ENCODE measurements at places on chromosomes 2 and 18. TPM values are rescaled to one million over a fixed set of nuclear protein-coding genes. Genes with fewer than 3 reads are reported as not detected.

HOXD13 gene
- total RNA-seq: not detected

- DNase-seq: no peak
Measured at GRCh38 chr2:40725040-40725439, 273.1 kb upstream of the SLC8A1 start.

DNA sequence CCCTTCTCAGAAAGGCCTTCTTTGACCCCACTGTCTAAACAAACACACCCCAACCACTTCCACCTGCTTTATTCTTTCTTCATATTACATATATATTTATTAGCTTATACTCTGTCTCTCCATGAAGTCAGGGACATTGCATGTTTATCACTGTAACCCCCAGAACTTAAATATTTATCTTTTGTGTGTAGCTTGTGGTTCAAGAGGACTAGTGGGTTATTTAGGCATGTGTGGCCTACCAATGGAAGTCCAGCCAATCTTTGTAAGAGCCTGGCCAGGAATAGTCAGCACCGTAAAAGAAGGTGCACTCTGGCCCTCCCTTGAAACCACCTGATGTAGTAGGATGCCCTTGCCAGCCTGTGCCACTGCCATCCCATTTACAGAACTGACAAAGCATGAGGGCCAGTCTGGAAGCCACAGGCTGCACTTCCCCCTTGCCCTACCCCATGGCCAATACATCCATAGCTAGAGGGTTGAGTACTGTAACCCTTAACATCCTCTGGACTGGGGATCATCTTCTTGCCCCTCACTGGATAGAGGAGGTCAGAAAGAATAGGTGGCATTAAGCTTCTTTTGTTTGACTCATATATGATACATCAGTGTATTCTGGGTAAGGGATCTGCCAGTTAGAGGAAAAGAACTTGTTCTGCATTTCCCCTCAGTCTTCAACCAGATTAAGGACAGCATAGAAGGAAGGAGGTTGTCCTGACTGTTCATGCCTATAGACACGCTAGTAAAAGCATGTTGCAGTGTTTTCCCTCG is 4.9 kb downstream of the NEMP2 start:
- DNase-seq: no peak

- no peak for DNase-seq
Measured at GRCh38 chr2:38533757-38534545, 68.8 kb downstream of the HNRNPLL start.

DNA sequence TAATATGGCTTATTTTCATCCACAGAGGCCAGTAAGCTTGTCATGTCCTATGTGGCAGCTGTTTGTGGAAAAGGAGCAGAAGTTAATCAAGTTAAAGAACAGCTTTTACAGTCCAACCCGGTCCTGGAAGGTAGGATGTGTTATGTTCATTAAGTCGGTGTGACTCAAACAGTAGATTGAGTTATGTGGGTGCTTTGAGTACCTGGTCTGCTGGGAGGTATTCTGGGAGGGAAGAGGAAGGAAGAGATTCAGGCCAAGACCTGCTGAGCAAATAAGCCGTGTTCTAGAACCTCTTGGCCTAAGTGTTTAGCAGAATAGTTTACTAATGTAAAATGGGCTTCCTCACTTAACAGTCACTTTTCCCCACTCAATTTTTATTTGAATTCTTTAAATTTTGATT is 96.2 kb downstream of the MYO1B start:
- peak; percentile 52 for DNase-seq

GRCh38 chr2:161077367-161078210 is 82.6 kb upstream of the TANK start:
- DNase-seq: no peak

CTNNA2 gene
- not detected for total RNA-seq

FHOD3 gene
- 2.4 TPM for total RNA-seq

DNA sequence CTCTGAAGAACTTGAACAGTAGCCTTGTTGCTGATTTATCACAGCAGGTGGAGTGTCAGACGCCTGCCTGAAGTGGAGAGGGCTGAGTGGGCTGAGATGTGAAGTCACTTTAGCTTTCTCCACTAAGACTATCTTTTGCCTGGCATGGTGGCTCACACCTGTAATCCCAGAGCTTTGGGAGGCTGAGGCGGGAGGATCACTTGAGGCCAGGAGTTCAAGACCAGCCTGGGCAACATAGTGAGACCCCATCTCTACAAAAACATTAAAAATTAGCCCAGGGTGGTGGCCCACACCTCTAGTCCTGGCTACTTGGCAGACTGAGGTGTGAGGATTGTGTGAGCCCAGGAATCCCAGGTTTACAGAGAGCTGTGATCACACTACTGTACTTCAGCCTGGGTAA is 60.6 kb upstream of the TTC39C start:
- DNase-seq: no peak

EVA1A gene
- 63.5 TPM for total RNA-seq

DNA sequence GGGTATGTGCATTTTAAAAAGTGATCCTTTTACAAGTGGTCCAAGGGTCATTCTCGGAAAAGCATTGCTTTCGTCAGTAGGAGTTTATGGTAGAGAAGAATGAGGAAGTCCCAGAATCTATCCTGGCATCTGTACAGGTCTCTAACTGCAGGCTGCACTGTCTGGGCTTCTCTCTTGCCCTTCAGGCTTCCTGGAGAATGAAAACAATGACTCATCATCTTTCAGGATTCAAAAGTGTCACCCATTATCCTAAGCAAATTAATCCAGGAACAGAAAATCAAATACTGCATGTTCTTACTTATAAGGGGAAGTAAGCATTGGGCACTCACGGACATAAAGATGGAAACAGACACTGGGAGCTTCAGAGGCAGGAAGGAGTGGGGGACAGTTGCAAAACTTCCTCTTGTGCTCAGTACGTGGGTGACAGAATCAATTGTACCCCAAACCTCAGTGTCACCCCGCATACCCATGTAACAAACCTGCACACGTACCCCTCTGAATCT is 60.2 kb upstream of the TXNDC2 start:
- DNase-seq: no peak

CROCC2 gene
- 0.23 TPM for total RNA-seq

DNA sequence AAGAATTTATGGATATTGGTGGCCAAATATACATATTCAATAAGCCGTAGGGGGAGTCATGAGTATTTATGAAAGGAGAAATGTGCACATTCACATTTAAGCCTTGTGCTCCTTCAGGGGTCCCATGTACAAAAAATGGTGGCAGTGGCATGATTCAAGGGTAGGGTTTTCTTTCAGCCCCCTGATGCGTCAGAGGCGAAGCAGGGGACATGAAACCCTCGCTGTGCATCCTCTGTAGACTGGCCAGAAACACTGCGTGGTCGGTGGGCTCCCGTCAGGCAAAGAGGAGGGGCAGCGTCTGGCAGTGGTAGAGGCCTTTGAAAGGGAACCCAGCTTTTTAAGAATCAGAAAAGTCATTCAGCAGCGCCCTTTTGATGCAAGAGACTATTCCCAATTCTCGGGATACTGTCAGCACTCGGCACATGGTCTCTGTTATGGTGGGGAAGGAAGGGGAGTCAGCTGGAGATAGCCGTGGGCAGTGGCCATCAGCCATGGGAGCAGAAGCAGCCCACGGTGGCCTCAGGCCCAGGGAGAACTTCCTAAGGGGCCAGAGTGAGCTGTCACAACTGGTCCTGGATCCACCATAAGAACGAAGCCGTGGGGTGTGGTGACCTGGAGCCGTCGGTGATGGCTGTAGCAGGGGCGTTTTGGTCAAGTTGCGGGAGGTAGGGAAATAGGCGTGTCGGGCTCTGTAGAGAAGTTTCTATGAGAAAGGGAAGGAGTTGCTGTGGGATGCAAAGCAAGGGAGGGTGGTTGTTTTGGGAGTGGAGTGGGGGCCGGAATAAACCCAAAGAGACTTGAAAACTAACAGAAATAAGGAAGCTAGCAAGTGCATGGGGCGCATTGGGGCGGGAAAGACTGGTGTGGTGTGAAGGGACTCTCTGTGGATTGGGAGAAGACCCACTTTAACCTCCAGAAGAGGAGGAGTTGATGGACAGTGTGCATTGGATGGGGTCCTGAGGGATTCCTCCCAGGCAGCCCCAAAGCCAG is 95.6 kb downstream of the SH3BP4 start:
- peak; percentile 33 for DNase-seq

GRCh38 chr18:57446322-57446721 is 11.1 kb downstream of the ONECUT2 start:
- DNase-seq: no peak

RBM44 gene
- 2.1 TPM for total RNA-seq

- DNase-seq: no peak
Measured at GRCh38 chr2:133072837-133073694, 403.1 kb upstream of the LYPD1 start.

GALNT3 gene
- total RNA-seq: 31.5 TPM

- no peak for DNase-seq
Measured at GRCh38 chr2:96253006-96253405, 12.8 kb downstream of the TMEM127 start.

DNA sequence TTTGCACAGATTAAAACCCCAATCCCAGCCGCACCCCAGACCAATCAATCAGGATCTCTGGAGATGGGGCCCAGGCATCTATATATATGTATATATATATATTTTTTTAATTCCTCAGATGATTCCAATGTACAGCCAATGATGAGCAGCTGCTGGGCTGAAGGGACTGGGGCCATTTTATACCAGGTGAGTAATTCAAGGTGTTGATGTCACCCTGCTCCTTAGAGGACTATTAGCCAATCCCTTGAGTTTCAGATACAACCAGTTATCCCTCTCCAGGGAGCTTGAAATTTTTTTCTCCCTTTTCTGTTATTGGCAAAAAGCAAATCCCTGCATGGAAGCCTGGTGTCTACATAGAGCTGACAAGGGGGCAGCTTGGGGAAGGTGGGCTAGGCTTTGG is 59.8 kb downstream of the MCFD2 start:
- DNase-seq: no peak

DNA sequence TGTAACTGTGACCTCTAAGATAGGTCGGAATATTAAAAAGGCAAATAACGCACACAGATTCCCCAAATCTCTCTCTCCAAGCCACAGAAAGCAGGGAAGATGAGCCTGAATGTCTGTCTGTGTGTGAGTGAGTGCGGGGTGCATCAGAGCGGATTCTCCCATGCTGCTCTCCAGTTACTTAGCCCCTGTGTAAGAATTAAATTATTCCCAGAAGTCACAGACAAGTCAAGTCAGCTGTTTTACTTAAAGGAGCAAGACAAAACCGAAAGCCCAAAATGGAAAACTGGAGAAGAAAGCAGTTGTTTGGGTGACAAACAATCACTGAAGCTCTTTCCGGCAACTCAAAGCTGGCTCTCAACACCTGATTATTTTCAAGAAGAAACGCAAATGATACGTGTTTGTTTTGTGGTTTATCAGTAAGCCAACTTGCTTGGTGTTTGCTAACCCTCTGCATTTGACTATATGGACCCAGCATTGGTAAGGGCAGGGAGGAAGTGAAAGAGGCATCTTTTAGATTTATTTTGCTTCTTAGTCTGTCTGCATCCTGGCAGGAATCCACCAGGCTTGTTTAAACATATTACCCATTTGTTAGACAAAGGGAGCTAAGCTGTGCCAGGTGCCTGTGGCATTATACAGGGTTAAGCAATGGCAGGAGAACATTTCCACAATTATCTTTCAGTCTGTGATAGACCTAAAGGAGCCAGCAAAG is 121.5 kb upstream of the CREB1 start:
- no peak for DNase-seq

SP110 gene
- total RNA-seq: 89.1 TPM

CFAP221 gene
- total RNA-seq: 13.9 TPM

ALPP gene
- total RNA-seq: 24.6 TPM

DNA sequence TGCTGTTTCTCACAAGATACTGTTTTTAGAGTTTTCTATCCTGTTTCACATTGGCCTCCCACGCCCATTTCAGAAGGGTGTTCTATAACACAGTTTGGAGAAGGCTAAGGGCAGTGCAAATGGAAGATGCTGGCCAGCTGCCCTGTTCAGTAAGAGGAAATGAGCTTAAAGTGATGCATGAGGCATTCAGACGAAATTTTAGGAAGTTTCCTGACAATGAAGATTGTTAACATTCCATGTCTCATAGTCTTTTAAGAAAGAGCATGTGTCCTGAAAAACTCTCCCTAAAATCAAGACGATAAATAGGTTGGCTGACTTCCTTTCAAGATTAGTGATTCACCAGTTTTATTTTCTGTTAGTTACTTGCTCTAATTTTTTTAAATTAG is 484.2 kb upstream of the NRP2 start:
- no peak for DNase-seq

DNA sequence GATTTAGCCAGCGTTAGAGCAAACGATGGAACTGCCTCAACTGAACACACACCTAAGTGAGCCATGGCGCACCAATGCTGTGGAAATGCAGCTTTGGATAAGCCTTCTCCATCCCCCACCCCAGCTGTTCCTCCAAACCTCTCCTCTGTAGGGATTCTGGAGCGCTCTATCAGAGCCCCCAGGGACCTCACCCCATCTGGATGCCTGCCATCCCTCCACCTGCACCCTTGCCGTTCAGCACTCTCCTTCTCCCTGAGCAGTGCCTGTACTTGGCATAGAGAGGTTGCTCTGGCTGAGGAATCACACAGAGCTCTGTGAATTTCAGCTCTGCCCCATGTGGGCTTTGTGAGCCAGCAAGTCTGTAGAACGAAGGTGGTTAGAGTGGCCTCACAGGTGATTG is 42.8 kb upstream of the INHBB start:
- DNase-seq: no peak

DNA sequence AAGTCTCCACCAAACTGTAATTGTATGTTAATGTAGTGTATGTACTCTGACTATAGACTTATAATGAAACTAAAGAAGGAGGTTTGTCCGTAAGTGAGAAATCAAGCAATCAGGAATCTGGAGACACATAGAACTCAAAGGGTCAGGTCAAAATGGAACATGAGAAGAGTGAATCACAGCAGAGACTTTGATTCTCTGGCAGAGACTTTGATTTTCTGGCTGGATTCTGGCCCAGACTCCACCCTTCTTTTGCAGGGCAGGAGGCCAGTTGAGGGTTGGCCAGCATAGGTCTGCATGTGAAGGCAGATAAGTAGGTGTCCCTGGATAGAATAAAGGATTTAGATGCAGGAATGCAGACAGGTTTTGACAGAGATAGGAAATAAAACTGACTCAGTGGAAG is 11.0 kb upstream of the NCKAP5 start:
- DNase-seq: no peak

GRCh38 chr2:9508931-9509330 is 34.6 kb downstream of the IAH1 start:
- DNase-seq: no peak

DNA sequence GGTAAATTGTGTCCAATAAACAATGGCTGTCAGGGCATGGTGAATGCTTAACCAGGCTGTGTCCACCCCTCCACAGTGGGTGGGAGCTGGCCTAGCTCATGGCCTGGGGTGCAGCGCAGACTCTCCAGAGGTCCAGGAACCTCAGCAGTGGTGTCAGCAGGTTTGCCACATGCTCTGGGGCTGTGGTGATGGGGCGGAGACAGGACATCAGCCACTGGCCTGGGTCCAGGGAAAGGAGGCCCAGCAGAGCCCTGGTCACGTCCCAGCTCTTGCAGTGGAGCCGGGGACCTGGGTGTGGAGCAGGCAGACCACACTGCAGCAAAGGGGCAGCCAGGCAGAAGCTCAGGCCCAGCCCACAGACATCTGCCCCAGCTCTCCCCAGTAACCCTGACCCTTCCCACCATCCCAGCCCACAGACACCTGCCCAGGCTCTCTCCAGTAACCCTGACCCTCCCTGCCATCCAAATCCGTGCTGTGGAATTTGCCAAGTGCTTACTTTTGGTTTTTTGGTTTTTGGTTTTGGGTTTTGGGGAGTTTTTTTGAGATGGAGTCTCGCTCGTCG is 13.8 kb upstream of the KIF1A start:
- no peak for DNase-seq

SFT2D3 gene
- total RNA-seq: 9.7 TPM

MEIS1 gene
- 43.9 TPM for total RNA-seq
